ENCODE measurements at places on chromosomes 6 and 20.

DNA sequence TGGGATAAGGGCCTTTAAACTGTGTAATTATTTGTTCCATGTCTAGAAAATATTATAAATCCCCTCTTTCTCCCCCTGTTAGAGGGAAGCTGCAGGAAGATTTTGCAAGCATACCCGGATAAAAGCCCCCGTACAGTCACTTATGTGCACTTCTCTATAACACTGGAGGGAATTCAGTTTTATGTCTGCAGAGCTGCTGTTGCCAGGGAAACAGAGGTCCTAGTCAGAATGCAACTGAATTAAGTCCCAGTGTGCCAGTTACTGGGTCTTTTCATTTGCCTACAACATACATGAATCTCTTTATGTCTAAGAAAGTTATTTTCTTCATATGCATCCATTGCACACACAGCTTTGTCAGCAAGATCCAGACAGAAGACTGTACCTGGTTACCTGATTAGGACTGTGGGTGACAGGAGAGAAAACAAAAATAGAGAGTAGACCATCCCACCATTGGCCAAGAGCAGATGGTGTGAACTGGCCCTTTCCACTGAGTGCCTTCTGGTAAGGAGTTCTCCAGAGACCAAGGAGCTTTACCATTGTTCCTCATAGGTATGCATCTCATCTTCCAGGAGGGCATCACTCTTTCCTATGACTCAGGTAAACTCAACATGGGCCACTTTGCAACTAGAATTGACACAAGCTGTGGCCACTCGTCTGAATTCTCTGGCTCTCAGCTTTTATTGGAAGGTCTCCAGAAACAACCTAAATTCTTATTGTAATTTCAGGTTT lies 180.8 kb upstream of the PHACTR1 start:
- no peak for DNase-seq

DNA sequence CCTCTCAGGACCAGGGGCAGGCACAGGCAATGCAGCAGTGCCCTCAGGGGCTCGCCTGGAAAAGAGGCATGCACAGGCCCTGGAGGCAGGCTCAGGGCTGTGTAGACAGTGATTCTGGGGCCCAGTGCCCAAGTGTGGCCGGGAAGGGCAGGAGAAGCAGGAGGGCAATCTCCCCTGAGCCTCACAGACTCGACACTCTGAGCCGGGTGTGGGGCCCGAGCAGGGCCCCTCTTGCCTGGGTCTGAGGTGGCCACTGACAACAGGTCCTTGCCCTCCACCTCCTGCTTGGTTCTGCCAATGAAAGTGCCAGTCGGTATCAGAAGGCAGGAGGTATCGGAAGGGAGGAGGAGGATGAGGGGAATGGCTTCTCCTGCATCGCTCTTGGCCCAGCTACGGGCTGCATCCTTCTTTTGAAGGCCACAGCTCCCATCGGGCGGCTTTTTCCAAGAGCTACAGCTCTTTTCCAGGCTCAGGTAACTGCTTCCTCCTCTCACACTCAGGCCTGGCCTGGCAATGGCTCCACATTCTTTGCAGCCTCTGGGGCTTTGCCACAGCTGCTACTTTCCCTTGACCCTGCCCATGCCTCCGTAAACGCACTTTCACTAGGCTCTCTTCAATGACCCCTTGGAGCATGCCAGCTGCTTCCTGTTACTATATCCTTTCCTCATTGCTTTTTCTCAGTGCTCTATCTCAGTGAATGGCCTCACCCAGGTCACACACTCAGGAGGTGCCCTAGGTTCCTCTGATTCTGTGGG lies 24.5 kb downstream of the GABRR2 start:
- no peak for DNase-seq

DNA sequence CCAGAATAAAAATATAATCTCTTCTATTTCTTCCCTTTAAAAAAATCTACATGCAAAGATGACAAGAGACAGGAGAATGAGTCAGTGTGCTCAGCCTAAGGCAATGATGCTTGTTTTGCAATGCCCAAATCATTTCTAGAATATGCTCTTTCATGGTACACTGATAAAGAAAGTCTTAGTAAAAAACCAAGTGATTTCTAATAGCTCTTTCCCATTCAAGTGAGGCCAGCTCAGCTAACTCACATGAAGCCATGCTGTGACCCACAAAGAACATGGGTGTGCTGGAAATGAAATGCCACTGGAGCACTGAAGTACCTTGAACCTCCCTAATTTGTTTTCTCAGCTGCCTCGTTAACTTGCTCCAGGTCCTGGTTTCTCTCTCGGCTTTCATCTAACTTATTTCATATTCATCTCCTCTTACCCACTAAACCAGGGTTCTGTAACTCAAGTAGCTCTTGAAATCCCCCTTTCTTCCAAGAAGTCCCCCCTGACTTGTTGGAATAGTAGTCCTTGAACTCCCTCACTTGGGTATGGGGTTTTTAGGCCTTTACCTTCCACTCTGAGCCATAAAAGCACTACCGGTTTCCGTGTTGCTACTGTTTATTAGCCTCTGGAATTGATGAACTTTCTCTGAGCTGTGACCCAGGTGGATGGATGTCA lies 92.7 kb downstream of the IRF4 start:
- peak; percentile 40 for DNase-seq

- no peak for DNase-seq
Observed at GRCh38 chr6:21189759-21190158, 403.8 kb upstream of the SOX4 start.

GRCh38 chr6:743320-744096 lies 50.6 kb upstream of the EXOC2 start:
- no peak for DNase-seq

DNA sequence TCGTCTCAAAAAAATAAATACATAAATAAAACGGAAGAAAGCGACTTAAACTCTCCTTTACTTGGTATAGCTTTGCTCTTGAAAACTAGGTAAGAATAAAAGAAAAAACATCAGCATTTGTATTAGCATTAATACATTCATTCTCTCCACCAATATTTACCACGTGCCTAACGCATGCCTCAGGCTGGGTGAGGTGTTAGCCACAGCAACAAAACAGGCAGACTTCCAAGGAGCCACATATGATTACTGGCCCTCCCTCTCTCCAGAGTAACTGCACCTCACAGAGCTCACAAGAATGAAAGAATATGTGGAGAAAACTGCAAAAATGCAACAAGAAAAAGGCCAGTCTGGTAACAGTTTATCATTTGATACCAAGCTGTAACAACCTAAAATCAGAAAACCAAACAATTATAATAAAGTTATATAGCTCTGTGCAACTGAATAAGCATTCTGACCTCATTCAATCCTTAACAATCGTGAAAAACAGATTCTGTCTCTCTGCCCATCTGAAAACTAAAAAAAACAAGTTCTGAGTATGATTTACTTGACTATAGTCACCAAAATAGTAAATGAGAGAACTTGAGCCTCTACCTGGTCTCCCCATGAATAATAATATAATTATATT lies 5.2 kb downstream of the NAPB start:
- no peak for DNase-seq

- peak; percentile 36 for DNase-seq
Observed at GRCh38 chr6:134822920-134823709, 126.8 kb downstream of the ALDH8A1 start.

GRCh38 chr6:163099621-163100171 lies 314.8 kb upstream of the QKI start:
- DNase-seq: no peak

DNA sequence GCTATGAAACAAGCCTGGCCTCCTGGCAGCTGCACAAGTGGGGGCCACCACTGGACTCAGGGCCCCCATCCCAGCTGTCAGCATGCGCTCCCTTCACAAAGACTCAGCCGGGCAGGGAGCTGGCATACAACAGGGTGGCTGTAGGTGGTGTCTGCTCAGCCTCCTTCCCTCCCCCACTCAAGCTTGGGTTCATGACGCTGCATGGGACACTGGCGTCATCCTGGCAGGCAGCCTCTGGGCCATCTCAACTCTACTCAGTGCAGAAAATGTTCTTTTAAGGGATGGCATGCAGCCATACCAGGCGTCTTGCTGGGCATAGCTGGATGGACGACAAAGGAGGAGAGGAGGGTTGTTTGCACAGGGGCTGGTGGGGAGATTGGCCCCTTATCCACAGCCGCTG lies 30.5 kb downstream of the SAYSD1 start:
- DNase-seq: no peak

- DNase-seq: no peak
Observed at GRCh38 chr20:2311329-2311728, 15.5 kb downstream of the TGM3 start.

DNA sequence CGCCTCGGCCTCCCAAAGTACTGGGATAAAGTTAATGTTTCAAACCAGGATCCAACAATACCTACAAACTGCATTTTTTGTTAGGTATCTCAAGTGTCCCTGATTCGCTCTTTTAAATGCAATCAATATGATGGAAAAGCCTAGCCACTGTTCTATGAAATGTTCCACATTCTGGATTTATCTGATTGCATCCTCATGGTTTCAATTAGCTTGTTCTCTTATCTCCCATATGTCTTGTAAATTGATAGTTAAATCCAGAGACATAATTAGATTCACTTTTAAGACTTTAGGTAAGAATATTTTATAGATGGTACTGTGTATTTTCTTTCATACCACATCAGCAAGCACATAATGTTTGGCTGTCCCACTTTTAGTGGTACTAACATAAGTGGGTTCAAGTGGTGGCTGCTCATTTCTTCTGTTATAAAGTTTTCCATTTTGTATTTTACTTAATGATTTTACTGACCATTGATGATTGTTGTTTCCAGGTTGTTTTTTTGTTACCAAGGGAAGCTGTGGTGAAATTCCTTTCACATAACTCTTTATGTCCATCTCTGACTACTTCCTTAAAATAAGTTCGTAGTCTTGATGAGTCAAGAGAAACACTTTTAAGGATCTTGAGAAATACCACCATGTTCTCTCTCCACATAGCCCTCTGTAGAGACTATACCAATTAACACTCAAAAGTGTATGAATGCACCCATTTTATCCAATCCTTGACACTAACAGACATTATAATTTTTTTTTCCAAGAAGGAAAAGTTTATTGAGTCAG lies 40.5 kb downstream of the RNGTT start:
- DNase-seq: no peak

GRCh38 chr6:149082320-149082719 lies 235.2 kb upstream of the TAB2 start:
- no peak for DNase-seq

DNA sequence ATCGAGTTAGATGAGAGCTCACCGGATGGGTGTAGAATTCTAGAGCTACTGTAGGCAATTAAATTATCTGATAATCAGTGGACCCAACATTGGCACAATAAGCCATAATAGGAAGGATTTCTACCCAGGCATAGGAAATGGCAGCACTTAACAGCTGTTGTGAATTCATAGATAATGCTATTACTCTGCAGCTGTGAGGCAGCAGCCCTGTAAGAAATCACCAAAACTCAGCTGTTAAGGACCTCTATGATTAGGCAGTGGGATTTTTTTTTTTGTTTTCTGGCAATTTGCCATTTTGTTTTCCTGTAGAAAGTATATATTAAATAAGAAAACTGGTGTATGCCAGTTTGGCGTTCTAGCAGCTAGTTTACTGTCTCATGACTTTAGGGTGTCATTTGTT lies 609.1 kb upstream of the SLC35B3 start:
- no peak for DNase-seq

DNA sequence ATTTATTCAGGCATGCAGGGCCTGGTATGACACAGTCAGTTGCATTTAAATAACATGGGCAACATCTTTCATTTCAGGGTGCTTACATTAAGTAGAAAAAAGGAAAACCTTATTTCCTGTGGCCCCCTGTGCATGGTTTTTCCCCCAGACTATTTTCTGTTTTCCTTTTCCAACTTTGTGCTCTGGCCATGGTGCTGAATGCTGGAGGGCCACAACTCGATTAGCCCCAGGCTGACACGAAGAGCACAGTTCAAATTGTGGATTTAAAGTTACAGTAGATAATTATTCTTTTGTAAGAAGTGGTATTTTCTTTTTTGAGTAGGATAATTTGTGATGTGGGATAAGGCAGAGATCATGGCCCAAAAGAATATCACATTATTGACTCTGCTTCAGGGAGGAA lies 332.0 kb downstream of the HAO1 start:
- no peak for DNase-seq

GRCh38 chr6:18306977-18307376 lies 42.6 kb upstream of the DEK start:
- no peak for DNase-seq

GRCh38 chr20:37519508-37520418 lies 1.3 kb upstream of the NNAT start:
- no peak for DNase-seq

GRCh38 chr20:48538058-48538825 lies 289.6 kb downstream of the PREX1 start:
- no peak for DNase-seq

DNA sequence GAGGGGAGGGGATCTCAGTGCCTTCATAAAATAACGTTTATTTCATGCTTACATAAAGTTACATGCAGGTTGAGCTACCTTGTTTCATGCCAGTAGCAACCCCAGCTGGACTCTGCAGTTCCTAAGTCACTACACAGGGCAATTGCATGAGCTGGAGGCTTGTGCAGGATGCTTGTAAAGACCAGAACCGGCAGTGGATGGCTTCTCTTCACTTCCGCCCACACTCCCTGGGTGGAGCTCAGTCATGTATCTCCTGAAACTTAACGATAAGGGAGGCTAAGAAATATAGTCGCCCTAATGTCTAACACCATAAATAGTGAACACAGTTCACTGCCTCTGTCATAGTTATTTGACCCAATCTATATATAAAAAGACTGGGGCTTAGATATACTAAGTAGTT lies 99.4 kb upstream of the RAB32 start:
- DNase-seq: no peak

GRCh38 chr6:148104131-148104530 lies 238.5 kb upstream of the SASH1 start:
- DNase-seq: no peak

DNA sequence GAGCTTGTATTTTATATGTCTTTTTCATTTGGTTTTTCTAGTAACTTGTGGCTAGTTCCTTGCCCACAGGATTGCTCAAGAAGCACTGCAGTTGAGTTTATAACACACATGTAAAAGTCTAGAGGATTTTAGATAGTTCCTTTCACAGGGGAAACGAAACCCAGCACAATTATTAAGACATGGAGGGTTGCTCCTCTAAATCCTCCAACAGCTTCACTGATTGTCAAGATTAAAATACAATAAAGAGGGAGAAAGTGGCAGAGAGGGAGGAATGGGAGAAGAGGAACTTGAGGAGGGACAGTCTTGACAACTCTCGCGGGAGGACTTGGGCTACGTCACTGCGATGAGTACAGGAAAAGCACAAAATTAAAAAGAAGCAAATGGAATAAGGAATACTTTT lies 9.7 kb upstream of the TBC1D7 start:
- DNase-seq: no peak

GRCh38 chr20:59613861-59614260 lies 9.5 kb downstream of the PHACTR3 start:
- DNase-seq: no peak

GRCh38 chr20:34215711-34216381 lies 25.4 kb upstream of the ASIP start:
- DNase-seq: no peak

Measured in GM12878 (cell line).